ENCODE measurements at places on chromosomes 2 and 18. TPM values are rescaled to one million over a fixed set of nuclear protein-coding genes. Genes with fewer than 3 reads are reported as not detected.

Gene STPG4
- not detected for polyA plus RNA-seq

Gene SEPTIN10
- polyA plus RNA-seq: 19.4 TPM

Gene PPP1R7
- 116 TPM for polyA plus RNA-seq

Gene LIMS4
- polyA plus RNA-seq: not detected

Gene SP110
- 5.1 TPM for polyA plus RNA-seq

Gene PMAIP1
- polyA plus RNA-seq: 7.5 TPM

Gene OR6B2
- polyA plus RNA-seq: not detected

Gene YES1
- 8.2 TPM for polyA plus RNA-seq

Gene ITPRIPL1
- 5.4 TPM for polyA plus RNA-seq

Gene GPR148
- not detected for polyA plus RNA-seq

Gene DSC2
- polyA plus RNA-seq: 0.22 TPM

Gene GEN1
- 0.95 TPM for polyA plus RNA-seq

Gene LYPD6B
- polyA plus RNA-seq: 0.22 TPM

Gene SKA1
- polyA plus RNA-seq: 12.1 TPM

Gene RFX8
- polyA plus RNA-seq: not detected

Gene MC4R
- polyA plus RNA-seq: not detected

All from brain (organoid and tissue), 16 donors.